ENCODE measurements at places on chromosomes 3 and 15. TPM values are rescaled to one million over a fixed set of nuclear protein-coding genes. Genes with fewer than 3 reads are reported as not detected.

- H3K4me3 ChIP-seq, result no peak overlapping the region
- no peaks in the 10 kb centered on the region for H3K36me3 ChIP-seq
- no peaks in the 10 kb centered on the region for H3K27me3 ChIP-seq
Observed at GRCh38 chr3:2303566-2303965, 204.9 kb downstream of the CNTN4 start.

GRCh38 chr3:20575146-20575545 is 389.1 kb upstream of the SGO1 start:
- peak overlapping the region; percentile 27 for H3K4me3 ChIP-seq
- peaks cover 9% of the 10 kb centered on the region for H3K4me1 ChIP-seq
- H3K27ac ChIP-seq, result peak overlapping the region; percentile 78
- no peaks in the 10 kb centered on the region for H3K36me3 ChIP-seq

DNA sequence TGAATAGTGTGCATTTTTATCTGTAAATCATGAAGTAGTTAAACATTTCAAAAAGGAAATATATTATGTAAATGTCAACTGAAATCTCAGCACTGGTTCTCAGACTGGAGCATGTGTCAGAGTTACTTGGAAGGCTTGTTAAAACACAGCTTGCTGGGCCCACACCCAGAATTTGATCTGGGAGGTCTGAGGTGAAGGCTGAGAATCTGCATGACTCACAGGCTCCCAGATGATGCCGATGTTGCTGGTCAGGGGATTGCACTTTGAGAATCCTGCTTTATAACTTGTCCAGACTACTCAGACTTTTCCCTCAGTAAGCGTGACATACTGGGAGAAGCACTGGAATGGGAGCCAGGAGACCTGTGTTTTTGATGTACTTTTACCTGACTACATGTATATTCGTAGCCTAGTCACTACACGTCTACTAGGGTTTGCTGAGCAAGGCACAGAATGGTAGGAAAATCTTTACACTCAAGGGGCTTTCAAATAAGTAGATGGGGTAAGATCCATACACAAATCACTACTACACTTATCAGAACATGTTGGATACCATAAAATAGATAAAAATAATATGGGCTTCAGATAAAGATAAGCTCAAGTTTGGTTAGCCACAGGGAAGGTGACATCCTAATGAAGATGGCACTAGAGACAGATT is 77.1 kb upstream of the MEX3B start:
- peak overlapping the region; percentile 96 for H3K27ac ChIP-seq
- DNase-seq, result peak; percentile 93
- H3K4me3 ChIP-seq, result no peak overlapping the region
- no peaks in the 10 kb centered on the region for H3K36me3 ChIP-seq
- H3K27me3 ChIP-seq, result no peaks in the 10 kb centered on the region
- peaks cover 23% of the 10 kb centered on the region for H3K4me1 ChIP-seq

DNA sequence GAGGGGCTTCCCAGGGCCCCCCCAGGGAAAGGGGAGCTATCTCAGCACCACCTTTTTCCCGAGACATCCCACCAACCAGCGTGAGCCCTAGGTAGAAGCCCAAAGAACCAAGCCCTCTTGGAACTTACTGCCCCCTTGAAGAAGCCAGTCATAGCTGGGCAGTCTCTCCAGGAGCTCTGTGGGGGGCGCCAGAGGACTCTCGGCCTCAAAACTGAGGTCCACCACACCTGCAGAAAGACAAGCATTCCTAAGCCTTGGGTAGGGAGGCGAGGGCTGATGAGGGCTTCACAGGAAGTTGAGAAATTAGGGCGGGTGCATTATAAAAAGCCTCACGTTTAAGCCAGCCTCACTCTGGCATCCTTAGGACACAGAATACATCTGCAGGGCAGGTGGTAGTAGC is 9.0 kb downstream of the SSUH2 start:
- no peaks in the 10 kb centered on the region for H3K36me3 ChIP-seq
- no peak overlapping the region for H3K27ac ChIP-seq
- H3K27me3 ChIP-seq, result peaks cover 15% of the 10 kb centered on the region
- H3K4me3 ChIP-seq, result no peak overlapping the region
- no peaks in the 10 kb centered on the region for H3K4me1 ChIP-seq

DNA sequence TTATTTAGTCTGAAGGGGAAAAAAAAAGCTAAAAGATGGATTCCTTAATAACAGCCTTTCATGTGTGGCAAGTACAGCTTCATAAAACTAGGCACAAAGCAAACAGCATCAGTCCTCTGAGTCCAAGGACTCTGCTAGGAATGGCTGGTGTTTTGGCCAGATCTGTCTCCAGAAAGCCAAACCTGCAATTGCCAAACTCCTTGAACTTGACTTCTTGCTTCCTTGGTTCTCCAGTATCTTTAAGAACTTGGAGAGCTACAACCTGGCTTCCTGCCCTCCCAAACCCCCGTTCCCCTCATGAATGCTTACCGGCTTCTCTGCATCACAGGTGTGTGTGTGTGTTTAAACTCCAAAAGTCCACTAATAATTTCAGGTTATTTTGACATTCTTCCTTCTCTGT is 1.6 kb upstream of the PLOD2 start:
- DNase-seq, result peak; percentile 55
- peaks cover 3% of the 10 kb centered on the region for H3K36me3 ChIP-seq
- H3K4me3 ChIP-seq, result peak overlapping the region; percentile 84
- H3K4me1 ChIP-seq, result peaks cover 72% of the 10 kb centered on the region

PRSS50 gene
- not detected for total RNA-seq

NMD3 gene
- total RNA-seq, result 118 TPM

Data from osteoblast (primary cell).